ENCODE measurements at places on chromosomes 5 and 9.

GRCh38 chr9:4061717-4062116, 238.2 kb downstream of the GLIS3 start:
- DNase-seq: no peak

DNA sequence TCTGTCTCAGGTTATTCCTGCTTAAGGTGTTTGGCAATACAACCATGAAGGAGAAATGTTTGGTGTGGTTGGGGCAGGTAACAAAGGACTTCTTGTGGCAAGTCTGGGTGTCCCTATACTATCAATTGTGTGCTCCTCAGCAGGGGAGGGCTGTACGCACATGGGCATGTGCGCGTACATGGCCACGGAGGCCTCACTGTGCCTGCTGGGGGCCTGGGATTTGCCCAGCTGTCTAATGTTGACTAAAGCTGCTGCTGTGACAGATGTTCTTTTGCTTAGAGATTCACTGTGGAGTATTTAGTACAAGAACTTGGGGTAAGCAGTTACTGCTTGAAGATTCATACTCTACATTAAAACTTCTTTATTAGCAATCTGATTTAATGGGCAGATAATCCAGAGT, 97.5 kb downstream of the HSPA4 start:
- no peak for DNase-seq

- no peak for DNase-seq
These were observed 41.4 kb upstream of the RNU6ATAC start for GRCh38 chr9:134205672-134206310.

DNA sequence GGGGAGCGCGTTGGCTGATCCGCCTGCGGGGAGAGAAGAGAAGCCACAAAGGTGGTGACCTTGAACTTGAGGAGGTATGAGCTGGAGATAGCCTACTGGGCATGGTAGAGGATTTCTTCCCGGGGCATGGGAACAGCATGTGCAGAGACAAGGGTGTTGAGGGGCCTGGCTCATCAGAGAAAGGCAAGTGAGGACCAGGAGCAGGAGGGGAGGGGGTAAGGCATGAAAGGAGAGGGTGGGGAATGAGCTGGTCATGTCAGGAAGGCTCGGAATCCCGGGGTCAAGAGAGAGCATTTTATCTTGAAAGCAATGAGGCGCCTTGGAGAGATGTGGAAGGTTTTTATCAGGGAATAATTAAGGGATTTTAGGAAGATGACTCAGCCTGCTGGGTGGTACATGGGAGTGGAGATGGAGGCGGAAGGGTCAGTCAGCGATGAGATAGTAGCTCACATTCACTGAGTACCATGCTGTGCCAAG, 121.1 kb downstream of the LHX2 start:
- no peak for DNase-seq

- no peak for DNase-seq
These were observed 20.2 kb downstream of the SEC16A start for GRCh38 chr9:136462664-136463063.

- no peak for DNase-seq
These were observed 185.5 kb downstream of the ARHGAP26 start for GRCh38 chr5:142955628-142956027.

GRCh38 chr5:944992-945685, 52.5 kb downstream of the TRIP13 start:
- no peak for DNase-seq

DNA sequence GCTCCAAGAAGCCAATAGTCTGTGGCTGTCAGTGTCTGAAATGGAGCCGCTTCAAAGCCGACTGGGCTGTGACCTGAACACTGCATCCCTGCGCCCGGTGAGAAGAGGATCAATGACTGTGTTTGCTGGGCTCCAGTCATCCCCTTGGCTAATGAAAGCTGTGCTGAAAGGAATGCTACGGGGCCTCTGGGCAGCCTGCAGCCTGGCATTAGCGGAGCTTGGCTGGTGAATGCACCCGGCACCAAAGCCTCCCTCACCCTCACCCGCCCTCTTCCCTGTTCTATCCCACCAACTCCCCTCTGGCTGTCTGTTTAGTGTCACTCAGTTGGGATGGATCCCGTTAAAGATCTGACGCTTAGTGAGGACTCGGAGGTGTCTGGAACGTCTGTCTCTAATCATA, 355.3 kb downstream of the BNC2 start:
- DNase-seq: no peak

- no peak for DNase-seq
These were observed 567.1 kb upstream of the ZNF608 start for GRCh38 chr5:125313555-125313954.

DNA sequence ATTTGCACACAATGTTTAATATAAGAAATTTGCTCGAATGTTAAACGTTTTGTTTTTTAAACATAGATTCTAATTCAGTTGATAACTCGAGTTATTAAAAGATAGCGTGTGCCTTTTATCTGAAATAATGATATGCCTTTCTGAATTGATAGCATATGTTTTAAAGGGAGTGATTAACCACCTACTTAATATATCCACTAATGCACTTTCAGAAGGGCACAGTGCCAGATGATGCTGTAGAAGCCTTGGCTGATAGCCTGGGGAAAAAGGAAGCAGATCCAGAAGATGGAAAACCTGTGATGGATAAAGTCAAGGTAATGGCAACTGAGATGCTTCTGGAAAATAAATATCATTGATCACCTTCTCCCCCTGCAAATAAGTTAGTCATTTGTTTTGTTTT, 53.9 kb downstream of the ERAP1 start:
- DNase-seq: no peak

GRCh38 chr9:75429531-75430475, 341.5 kb downstream of the OSTF1 start:
- DNase-seq: no peak

- no peak for DNase-seq
These were observed 43.9 kb downstream of the ANKRD31 start for GRCh38 chr5:75192804-75193203.

DNA sequence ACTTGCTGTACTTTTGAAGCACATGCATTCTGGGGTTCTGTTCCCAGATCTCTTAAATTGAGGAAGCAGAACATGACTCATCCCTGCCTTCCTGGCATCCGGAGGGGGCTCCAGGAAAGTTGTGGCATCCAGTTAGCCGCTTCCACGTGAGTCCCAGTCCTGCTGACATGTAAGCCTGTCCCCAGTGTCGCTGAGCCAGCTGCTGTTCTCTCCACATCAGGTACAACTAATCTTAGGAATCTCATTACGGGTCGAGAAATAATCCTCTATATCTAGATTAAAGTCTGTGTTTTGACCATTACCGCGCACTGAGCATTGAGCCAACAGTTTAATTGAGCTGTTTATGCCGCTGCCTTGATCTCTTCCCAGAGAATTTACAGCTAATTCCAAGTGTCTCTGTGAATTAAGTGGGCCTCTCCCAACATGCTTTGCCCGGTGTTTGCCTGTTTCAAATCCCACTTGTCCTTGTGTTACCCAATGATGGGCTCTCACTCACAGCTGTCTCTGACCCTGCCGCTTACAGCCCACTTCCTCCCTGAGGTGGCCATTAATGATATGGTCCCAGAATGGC, 10.5 kb upstream of the SHB start:
- no peak for DNase-seq

- DNase-seq: no peak
These were observed 206.4 kb downstream of the C9orf50 start for GRCh38 chr9:129414377-129414992.

- DNase-seq: peak; percentile 38
These were observed 56.9 kb upstream of the TBC1D2 start for GRCh38 chr9:98312365-98312764.

DNA sequence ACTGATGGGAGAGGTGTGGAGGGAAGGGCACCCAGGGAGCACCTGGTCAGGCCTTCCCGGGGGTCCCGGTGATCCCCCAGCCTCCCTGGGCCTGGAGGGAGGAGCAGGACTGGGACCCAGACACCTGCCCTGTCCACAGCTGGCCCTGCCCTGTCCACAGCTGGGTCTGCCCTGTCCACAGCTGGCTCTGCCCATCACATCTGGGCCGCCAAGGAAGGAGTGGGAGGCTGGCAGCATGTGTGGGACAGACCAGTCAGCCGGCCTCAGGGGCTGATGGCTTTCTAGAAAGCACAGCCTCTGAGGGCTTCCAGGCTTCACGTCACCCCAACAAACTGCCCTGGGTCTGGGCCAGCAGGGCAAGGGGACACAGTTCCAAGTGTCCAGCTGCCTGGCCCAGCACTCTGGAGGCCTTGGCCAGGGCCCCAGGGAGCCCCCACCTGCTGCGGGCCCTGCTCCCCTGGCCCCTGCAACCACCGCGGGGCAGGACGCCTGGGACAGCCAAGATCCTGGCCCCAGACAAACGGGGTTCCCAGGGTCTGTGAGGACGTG, 12.2 kb downstream of the DNLZ start:
- no peak for DNase-seq

DNA sequence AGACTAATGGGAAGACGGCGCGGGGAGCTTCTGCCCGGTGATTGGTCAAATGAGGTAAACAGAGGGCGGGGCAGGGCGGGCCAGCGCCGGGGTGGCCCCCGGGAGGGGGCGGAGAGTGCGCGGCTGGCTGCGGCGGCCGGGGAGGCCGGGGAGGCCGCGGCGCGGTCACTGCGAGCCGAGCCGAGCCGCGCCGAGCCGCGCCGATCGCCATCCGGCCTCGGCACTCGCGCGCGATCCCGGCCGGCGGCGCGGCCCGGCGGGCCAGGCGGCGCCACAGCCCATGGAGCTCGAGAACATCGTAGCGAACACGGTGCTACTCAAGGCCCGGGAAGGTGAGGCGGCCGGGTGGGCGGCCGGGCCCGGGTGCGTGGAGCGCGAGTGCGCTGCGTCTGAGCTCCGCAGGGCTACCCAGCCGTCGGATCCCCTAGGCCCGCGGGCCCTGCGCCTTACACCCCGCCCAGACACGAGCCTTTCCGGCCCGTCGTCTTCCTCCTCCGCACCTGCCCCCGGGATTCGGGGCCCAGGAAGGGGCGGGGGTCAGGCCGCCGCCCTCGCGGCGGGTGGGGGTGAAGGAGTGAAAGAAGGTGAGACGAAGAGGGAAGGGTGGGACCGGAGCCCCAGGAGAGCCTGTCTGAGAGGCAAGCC, at the start of gene GRK6:
Gene GRK6, plus strand, starts transcription at position 111 of the 645 bp plus-strand sequence. Its CDS starts 170 bp downstream, at position 281.
- no peak for DNase-seq

- DNase-seq: no peak
These were observed 66.0 kb downstream of the GNAQ start for GRCh38 chr9:77965445-77966123.

DNA sequence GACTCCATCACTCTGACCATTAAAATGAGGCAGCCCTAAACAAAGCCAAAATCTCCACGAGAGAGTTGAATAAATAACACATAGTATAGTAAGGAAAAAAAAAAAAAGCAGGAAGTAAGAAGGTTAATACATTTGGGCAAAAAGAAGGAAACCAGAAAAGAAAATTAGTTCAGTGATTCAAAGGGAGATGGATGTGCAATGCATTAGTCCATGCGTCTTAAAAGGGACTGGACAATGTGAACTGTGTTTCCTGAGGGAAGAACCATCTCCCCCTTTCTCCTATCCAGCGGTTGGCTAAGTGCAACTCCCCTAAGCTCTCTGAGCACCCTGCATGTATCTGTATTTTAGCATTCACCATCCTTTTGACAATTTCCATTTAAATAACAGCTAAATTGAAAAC, 1.4 kb downstream of the ANKRA2 start:
- no peak for DNase-seq

- no peak for DNase-seq
These were observed 18.3 kb downstream of the EPB41L4B start for GRCh38 chr9:109302606-109303005.

DNA sequence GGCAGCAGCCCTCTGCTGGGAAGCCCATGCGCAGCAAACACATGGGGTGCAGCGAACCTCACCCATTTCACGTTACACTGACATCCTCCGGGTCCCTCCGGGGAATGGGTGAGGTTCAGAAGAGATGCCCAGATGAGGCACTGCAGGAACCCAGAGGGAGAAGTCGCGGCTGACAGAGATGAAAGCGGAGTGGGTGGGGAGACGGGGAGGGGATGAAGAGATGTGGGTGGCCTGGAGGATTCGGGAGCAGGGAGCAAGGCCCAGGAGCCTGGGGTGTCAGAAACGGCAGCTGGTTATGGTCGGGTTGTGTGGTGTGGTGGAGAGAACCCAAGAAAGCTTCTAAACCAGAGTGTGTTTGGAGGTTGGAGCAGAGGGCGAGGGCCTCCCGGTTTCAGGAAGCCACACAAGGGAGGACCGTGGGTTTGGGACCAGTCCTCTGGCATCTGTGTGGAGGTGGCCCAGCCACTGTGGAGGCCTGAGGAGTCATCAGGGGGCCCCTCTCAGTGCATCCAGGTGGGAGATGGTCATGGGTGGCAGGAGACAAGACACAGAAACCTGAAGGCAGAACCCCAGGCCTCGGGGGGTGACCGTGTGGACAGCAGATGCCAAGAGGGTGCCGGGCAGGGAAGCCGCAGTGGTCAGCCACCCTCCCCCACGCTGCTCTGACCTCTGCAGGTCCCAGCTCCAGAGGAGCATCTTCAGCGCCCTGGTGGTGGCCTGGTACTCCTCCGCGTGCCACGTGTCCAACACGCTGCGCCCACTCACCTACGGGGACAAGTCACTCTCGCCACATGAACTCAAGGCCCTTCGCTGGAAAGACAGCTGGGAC, 8.6 kb downstream of the UCK1 start:
- no peak for DNase-seq

- DNase-seq: no peak
These were observed 195.9 kb downstream of the ASTN2 start for GRCh38 chr9:117218951-117219350.

DNA sequence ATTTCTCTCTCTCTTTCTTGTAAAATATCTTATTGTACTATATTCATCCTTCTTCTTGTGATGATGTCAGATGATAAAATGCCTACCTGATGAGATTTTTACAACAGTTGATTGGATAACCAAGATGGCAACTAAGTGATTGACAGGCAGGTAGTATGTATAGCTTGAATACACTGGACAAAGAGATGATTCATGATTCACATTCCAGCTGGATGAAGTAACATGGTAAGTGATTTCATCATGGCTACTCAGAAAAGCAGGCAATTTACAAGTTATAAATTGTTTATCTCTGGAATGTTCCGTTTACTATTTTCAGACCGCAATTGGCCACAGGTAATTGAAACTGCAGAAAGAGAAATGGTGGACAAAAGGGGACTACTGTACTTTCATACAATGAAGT, 1471.7 kb upstream of the C9orf72 start:
- no peak for DNase-seq

GRCh38 chr5:178640331-178641045, 13.6 kb upstream of the CLK4 start:
- no peak for DNase-seq

DNA sequence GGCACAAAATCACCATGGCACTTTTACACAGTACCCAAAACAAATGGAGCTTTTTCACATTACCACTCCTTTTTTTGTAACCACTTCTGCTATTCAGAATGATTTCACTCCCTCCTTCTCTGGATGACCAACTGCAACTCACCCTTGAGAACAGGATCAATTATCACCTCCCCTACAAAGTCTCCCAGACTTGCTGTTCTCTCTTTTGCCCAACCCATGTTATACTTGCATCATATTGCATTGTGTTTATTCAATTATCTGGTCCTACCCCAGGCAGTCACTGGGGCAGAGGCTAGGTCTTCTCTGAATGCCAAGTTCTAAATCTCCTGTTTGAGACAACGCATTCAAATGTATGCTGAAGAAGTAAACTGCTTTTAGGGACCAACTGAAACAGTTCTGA, 96.0 kb downstream of the GPR21 start:
- no peak for DNase-seq
